ENCODE measurements at places on chromosomes 11 and 22. TPM values are rescaled to one million over a fixed set of nuclear protein-coding genes. Genes with fewer than 3 reads are reported as not detected.

DNA sequence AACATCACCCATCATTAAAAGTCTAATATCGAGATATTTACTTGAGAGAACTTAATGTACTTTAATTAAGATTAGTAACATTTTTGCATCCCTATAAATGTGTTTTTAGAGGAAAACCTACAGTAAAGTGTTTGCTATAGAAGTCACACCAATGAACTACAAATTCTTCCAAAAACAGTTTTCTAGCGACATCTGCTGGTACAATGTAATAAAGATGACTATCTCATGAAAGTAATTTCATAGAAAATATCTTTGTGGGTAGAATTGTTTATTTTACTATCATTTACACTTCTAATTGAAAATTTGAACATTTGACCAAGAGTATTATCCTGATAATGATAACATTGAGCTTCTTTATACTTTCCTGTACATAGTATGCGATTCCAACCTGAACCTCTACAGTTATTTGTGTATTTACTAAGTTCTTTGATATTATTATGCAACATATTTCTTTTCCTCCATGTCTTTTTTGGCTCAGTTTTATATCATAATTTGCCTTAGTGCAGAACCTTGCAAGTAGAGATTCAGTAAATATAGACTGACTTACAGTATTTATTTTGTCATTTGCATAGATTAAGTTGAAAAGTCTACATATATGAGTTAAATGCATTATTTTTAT lies 252.7 kb downstream of the TMEM135 start:
- DNase-seq: peak; percentile 9

DNA sequence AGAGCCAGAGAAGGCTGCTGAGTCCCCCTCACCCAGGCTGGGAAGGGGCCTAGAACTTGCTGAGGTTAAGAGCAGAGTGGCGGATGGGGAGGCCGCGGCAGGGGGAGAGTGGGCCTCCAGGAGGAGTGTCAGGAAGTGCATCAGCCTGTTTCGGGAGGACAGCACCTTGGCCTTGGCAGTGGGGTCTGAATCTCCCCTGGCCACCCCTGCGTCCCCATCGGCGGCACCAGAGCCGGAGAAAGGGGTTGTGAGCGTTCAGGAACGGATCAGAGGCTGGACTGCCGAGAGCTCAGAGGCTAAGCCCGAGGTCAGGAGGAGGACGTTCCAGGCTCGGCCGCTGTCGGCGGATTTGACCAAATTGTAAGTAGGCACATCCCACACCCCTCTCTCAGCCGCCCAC lies 76.7 kb downstream of the KIAA1671 start:
- no peak for DNase-seq

- DNase-seq: no peak
Measured at GRCh38 chr11:115869780-115870431, 365.7 kb upstream of the CADM1 start.

DNA sequence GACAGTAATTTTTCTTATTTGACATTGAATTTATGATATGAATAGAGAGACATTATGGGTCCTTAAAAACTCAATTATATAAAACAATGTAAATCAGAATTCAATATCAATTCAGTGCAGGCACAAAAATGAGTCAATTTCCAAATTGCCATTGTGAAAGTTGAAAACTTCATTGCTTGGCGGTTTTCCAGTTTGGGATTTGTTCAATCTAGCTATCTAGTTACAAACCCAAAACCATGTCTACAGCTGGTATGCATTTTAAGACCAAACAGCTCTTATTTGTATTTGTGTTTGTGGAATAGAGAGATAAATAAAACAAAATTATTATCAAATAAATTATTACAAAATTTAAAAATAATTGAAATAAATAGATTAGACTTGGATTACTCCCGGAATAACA lies 1206.6 kb upstream of the RAG2 start:
- DNase-seq: no peak

DNA sequence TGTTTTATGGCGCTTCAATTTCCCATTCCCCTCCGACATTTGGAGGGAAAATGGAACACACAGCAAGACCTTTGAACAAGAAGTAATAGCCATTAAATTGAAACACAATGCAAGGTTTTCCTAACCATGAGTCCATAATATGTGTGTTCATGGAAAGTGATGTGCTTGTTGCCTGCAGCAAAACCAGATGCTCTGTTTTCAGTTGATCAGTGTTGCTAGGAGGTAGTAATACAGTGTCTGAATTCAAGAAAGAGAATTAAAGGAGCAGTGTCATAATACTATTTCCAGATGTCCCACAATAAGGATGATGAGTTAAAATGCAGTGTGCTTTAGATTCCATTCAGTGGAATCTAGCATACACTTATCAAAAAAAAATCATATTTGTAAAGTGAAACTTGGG lies 637.4 kb upstream of the API5 start:
- no peak for DNase-seq

DNA sequence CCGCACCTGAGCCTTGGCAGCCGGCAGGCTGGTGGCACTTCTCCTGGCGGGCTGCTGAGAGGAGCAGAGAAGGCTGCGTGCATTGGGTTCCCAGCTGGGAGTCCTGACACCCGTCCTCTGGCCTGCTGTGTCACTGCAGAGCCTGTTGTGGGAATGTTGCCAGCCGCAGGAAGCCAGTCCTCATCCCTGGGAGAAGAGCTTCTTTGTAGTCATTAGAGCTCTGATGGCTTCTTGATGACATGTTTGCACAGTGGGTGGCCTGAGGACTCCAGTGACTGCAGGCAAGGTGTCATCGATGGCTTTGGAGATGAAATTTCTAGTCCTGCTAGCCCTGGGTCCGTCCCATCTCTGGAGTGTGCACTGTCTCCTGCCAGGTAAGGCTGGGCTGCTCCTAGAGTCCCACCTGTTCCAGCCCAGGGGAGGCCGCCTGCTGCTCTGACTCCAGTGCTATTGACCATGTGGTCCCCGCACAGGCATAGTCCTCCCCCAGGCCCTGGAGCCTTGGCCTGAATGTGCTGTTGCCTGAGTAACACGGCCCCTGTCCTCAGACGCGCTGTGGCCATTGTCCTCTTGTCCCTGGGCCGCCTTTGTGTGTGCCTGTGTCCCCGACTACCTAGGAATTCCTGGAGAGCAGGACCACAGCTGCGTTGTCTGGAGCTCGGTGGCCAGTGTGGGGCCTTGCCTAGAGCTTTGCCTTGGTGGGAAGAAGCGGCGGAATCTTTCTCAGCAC lies 129.2 kb downstream of the CACNA1I start:
- no peak for DNase-seq

GRCh38 chr11:134664447-134665187 lies 252.6 kb upstream of the B3GAT1 start:
- no peak for DNase-seq

GRCh38 chr11:78188286-78189173 lies at the start of the genes KCTD21 and USP35:
TSS of gene KCTD21 (minus strand) at chr11:78188626. CDS start at chr11:78174554, 14,072 bp downstream.
TSS of gene USP35 (plus strand) at chr11:78188919. CDS start at chr11:78196246, 7,327 bp downstream.
- peak; percentile 84 for DNase-seq

DNA sequence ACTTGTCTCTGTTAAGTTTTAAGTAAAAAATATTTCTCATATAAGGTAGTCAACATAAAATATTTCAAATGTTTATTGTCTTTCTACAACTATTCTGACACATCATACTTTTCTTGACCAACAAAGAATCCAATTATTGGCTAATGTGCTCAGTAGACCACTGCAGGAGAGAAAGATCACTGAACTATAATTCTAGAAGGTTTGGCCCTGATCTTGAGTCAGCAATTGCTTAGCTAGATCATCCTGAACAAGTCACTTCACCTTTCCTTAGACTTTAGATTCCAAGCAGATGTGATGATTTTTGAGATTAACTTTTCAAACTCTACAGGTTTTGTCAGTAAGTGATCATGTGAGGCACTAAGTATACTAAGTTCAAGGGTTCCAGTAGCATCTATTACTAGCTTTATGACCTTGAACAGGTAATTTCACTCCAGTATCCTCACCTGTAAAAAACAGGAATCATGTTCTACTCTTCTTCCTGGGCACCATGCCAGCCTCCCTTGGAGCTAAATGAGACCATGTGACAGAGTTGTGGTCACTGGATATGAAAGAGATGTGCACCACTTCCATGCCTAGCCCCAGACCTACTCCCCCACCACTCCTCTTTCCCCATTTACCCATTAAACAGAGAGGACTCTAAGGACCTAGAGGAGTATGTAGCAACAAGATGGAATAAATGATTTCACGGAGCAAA lies 17.3 kb downstream of the PGM2L1 start:
- DNase-seq: no peak

DNA sequence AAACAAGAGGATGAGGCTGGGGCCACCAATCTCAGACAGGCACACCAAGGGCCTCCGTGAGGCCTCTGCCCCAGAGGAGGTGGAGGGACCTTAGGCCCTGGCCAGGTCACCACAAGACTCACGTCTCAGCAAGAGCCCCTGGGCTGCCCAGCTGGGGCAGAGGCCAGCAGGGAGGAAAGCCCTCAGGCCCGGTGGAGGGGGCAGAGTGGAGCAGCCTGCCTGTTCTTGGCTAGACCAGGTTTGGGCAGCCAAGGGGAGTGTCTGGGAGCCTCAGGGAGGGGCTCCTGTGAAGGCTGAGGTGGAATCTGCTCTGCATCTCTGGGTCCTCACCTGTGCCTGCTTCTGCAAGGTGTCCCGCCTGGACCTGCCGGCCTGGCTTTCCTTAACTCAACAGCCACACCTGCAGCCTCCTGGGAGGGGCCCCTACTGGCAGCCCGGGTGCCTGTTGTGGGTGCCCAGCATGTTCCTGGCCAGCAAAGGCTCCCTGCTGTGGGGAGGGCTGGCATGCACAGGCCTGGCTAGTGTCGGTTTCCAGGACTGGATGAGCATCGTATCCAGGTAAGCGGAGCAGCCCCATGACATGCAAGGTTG lies 11.9 kb downstream of the TTLL12 start:
- no peak for DNase-seq

DNA sequence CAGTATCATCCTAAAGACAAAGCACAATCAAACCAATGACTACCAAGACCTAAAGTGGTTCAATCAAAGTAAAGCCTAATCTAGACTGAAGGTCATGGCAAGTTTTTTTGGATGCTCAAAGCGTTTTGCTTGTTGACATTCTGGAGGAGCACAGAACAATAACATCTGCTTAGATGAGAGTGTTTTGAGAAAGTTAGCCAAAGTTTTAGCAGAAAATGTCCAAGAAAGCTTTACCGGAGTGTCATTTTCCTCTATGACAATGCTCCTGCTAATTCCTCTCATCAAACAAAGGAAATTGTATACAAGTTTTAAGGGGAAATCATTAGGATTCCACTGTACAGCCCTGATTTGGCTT lies 256.9 kb upstream of the FAT3 start:
- no peak for DNase-seq

Gene ZP1
- not detected for total RNA-seq

Gene KIF18A
- 1.9 TPM for total RNA-seq

Gene AIFM3
- total RNA-seq: 1.5 TPM
